Spinal cord (tissue), 10 donors: ENCODE measurements at places on chromosomes 11 and 22. TPM values are rescaled to one million over a fixed set of nuclear protein-coding genes. Genes with fewer than 3 reads are reported as not detected.

Gene OAF
- 9.5 TPM for total RNA-seq

DNA sequence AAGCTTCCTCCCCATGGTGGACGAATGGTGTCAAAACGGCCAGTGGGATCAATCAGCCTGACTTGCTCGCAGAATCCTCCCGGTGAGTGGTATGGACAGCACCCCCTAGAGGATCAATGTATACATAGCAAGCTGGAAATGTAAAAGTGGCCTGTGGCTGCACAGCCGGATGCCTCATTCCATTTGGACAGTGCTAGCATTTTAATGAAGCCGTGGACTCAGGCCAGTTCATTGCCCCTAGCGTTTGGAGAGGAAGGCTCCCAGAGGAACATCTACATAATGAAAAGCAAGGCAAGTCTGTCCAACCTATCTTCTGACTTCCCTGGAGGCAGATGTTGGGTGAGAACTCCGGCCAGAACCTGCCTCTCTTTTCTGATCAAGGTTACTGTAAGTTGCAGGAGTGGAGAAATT, 942.3 kb downstream of the NTM start:
- DNase-seq: no peak

DNA sequence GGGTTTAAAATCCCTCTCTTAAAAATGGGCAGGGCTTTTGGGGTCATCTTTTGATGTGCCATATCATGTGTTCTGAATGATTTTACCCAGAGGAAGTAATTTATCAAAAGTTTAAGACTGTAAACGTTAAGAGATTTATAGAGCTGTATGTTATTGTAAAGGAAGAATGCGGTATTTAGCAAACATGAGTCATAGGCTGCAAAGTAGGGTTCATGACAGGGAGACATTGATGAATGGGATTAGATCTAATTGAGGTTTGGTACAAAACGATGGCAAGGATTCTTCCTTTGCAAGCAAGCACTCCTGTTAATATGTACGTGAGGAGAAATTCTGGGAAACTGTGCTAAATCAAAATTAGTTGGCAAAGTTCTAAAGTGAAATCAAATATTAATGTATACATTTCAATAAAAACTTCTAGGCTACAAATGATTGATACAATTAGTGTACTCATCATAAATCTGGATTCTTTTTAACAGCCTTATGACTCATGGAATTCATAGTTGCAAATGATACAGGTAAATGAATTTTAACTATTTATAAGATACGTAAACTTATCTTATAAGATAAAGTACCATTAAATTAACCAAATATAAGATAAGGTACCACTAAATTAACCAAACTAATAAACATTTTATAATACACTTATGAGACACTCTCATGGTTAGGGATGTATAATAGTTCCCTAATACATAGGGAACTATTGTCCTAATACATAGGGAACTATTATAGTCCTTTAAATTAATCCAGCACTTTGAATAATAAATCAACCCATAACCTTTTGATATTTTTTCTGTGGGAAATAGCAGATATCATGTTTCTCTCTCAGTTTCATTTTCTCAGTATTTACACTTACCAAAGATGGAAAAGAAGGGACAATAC, 58.4 kb downstream of the KIF18A start:
- no peak for DNase-seq

Gene FOLH1
- 7.7 TPM for total RNA-seq

- no peak for DNase-seq
Measured at GRCh38 chr11:68386331-68386978, 74.1 kb downstream of the LRP5 start.

GRCh38 chr11:62427630-62428233, 8.9 kb downstream of the SCGB1A1 start:
- DNase-seq: no peak

DNA sequence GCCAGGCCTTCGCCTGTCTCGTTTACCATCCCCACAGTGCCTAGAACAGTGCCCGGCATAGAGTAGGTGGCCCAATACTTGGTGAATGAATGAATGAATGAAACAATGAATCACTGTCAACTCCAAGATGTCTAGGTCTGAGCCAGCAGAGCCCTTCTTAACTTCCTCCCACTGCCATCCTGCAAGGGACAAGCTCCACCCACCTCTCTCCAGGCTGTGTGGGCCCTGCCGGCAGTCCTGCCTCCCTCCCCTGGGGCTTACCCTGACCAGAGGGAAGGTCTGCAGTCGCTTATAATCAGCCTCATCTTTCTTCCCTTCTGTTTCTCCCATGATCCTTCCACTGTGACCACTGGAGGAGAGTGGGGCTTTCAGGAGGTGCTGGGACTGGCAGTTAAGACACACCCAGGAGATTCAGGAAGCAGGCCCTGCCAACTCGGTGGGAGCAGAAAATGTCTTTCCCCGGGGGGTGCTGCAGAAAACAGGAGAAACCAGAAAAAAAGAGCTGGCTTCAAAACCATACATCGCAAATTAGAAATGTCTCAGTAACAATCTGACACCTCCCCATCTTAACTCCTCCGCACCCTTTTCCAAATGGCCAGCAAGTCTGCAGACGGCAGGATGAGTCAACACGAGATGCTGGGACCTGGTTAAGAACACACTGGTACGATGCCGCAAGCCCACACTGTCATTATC, 11.4 kb downstream of the DNAL4 start:
- DNase-seq: no peak

DNA sequence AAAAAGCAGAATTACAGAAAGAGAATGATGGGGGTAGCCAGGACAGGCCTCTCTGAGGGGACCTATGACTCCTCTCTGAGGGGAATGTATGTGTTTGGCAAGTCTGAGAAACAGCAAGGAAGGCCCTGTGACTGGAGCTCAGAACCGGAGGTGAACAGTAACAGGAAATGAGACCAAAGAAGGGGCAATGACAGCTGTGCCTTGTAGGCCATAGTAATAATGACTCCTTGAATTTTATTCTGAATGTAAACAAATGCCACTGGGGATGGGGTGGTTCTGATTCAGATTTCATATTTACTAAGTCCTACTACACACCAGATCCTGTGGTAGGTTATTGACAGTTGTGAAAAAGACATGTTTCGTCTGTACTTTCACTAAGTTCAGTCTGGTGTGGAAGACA, 52.8 kb upstream of the APOA1 start:
- DNase-seq: no peak

DNA sequence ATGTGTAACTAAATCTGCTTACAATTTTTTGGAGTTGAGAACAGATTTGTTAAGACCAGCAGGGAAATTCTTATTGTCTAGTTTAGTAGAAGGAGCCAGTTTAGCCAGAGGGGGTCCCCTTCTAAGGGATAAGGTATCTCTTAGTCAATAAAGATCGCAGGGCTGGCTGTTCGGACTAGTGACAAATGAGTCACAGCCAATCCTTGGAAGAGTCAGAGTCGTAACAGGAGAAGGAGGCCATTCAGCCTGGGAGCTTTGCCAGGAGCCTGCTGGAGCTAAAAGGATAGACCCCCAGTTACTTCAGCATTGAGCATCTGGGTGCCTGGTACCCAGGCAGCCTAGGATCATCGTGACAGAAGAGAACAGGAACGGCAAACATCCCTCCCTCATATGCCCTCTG, 191.6 kb upstream of the ARHGAP20 start:
- peak; percentile 62 for DNase-seq

DNA sequence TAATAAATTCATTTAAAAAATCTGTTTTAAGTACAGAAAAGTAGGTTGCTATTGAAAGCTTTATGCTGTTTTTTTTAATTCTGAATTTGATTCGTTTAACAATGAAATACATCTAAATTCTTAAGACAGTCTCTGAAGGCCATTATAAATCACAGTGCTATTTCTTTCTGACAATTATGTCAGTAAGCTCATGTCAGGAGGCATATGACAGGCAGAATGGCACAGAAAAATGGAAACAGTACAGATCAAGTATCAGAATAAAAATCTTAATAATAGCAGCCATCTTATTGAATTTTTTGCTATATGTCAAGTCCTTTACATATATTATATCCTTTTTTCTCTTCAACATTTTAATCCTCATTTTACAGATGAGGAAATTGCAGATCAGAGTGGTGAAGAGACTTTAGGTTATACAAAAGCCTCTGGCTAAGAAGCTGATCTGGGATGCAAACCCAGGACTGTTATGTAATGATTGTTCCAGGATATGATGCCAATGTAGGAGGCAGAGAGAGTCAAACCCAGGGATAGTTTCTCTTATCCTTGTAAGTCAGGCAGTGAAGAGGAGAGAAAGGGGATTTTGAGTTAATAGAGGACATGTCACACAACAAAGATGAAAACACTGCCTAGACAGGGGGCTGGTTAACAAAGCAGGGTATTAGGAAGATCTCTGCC, 283.1 kb upstream of the CCDC90B start:
- no peak for DNase-seq

DNA sequence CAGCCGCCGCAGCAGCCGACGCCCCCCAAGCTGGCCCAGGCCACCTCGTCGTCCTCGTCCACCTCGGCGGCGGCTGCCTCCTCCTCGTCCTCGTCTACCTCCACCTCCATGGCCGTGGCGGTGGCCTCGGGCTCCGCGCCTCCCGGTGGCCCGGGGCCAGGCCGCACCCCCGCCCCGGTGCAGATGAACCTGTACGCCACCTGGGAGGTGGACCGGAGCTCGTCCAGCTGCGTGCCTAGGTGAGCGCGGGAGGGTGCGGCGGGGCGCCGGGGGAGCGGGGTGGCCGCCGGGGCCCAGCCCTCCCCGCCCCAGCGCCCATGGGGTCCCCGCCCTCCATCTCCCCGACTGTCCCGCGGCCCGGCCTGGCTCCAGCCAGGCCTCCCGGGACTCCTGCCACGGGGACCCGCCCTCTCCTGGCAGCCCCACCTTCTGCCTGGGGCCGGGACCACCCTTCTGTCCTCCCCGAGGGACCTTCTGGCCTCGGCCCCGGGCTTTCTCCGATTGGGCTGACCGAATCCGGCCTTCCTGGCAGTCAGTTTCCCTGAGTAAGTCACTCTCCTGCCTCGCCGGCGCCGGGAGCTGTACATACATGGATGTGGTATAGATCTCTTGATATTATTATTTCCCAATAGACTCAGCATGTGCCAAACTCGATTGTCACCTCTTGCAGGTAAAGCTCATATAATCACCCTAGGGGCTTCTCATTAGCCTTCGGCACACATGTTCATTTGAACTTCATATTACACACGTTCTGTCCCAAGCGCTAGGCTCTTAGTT, 720 bp downstream of the PACS1 start:
- DNase-seq: peak; percentile 35
